ENCODE measurements at places on chromosomes 6 and 20. TPM values are rescaled to one million over a fixed set of nuclear protein-coding genes. Genes with fewer than 3 reads are reported as not detected.

Gene AIF1
- total RNA-seq, result not detected

Gene LRRC1
- total RNA-seq, result 8.3 TPM

Gene OR12D3
- total RNA-seq, result not detected

Gene RAET1L
- not detected for total RNA-seq

Gene TMEM170B
- 1.4 TPM for total RNA-seq

Gene SNAP25
- 0.65 TPM for total RNA-seq

Gene NR2E1
- total RNA-seq, result not detected

Gene SALL4
- 0.36 TPM for total RNA-seq

Gene ADGRF5
- 15.9 TPM for total RNA-seq

Gene DSP
- total RNA-seq, result 4.3 TPM

Gene VGLL2
- total RNA-seq, result not detected

Gene MRPS26
- 52.3 TPM for total RNA-seq

Gene TTLL9
- 0.41 TPM for total RNA-seq

Gene BNIP5
- not detected for total RNA-seq

Gene TNFAIP3
- total RNA-seq, result 7.0 TPM

Gene MRPS18B
- total RNA-seq, result 110 TPM

Gene TAF8
- total RNA-seq, result 10.5 TPM

Gene PTK6
- not detected for total RNA-seq

Gene ALDH8A1
- total RNA-seq, result 0.09 TPM

Gene PRELID3B
- 28.7 TPM for total RNA-seq

Gene SPATS1
- total RNA-seq, result not detected

Gene ABHD16B
- not detected for total RNA-seq

Gene METTL24
- 0.09 TPM for total RNA-seq

Gene MOXD1
- total RNA-seq, result 78.8 TPM

Gene LIN28B
- not detected for total RNA-seq

Gene UNC93A
- total RNA-seq, result not detected

Gene HLA-DOA
- not detected for total RNA-seq

Gene CTAGE9
- not detected for total RNA-seq

Gene GSTA2
- total RNA-seq, result not detected

Gene KIF25
- not detected for total RNA-seq

Gene IL22RA2
- total RNA-seq, result not detected

Gene GRM1
- total RNA-seq, result under 0.01 TPM

Gene CLDN20
- total RNA-seq, result not detected

Gene GINS1
- total RNA-seq, result 7.9 TPM

Gene DCDC2
- not detected for total RNA-seq

Gene PI16
- total RNA-seq, result 1.5 TPM

Gene FUT9
- total RNA-seq, result not detected

Gene ARFGEF3
- total RNA-seq, result 0.09 TPM

Gene CFAP61
- total RNA-seq, result 0.18 TPM

Gene ELOVL2
- 0.16 TPM for total RNA-seq

Gene FAM110A
- total RNA-seq, result 5.4 TPM

Gene SLC22A16
- not detected for total RNA-seq

Gene CGA
- not detected for total RNA-seq

Gene HCK
- not detected for total RNA-seq

Gene CYP21A2
- 1.3 TPM for total RNA-seq

Gene RAB44
- not detected for total RNA-seq

Data from fibroblast of the aortic adventitia (primary cell).